Stimulated activated CD4-positive, alpha-beta T cell treated with anti-CD3 and anti-CD28 coated beads, Interleukin-15, amount 100 ng/mL, for 48 hours (primary cell): ENCODE measurements at places on chromosomes 16 and 17.

DNA sequence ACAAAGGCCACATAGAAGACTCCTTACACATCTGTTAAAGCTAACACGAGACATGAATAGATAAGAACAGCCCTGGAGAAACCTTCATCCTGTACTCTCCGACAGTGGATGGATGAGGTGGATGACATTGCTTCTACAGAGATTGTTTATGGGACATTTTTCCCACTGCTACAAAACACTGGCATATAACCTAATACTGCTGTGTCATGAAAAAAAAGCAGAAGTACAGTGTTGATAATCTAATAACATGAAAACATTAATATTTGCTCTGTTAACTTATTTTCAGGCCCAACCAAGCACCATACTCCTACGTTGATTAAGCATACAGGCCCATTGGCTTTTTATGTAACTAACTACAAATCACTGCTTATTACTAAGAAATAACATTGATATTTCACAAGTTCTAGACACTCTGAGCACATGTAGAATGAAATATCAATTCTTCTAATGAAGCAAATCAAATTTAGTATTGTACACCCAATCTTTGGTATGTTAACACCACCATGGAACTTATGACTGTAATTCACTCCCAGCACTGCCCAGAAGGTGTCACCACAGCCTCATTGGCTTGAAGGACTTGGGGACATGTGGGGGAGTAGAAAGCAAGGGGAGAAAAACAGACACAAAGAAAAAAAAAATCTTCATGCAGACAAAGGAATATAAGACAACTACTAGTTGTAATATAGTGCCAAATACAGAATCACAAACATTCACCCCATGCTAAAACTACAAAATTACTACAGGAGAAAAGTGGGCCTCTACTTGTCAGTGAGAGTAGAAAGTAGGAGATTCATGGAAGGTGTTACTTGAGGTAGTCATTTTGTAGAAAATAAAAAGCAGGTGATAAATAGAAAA, 330.0 kb upstream of the PMFBP1 start:
- DNase-seq = peak; percentile 1

DNA sequence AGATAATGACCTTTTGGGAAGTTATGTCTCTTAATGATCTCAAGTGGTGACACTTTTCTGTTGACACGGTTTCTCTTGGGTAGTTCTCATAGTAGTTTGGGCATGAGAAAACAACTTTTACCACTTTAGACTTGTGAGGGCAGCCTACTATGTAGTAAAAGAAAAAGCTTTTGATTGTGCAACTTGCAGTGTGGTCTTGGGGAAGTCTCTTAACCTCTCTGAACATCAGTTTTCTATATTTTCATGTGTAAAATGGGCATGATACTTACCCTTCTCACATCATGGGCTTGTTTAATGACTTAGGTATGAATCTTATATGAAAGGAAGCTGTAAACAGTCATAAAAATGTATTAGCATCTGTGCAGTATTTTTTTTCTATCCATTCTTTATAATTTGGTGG, 11.2 kb downstream of the NF1 start:
- no peak for DNase-seq

DNA sequence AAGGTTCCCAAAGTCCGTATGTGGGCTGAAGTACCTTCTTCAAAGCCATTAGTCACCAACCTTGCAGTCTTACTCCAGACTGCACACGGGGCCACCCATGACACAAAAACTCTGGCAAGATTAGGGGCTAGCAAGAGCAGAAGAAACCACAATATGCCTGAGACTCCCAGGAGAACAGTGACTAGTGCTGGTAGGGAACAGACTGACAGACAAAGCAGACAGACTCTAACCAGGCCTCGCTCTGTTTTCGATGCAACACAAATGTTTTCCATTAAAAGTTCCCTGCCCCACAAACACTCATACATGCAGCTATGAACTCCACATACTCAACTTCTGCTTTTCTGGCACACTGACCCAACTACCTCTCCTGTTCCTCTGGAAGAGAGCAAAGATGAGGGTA, 102.2 kb downstream of the HIC1 start:
- no peak for DNase-seq

DNA sequence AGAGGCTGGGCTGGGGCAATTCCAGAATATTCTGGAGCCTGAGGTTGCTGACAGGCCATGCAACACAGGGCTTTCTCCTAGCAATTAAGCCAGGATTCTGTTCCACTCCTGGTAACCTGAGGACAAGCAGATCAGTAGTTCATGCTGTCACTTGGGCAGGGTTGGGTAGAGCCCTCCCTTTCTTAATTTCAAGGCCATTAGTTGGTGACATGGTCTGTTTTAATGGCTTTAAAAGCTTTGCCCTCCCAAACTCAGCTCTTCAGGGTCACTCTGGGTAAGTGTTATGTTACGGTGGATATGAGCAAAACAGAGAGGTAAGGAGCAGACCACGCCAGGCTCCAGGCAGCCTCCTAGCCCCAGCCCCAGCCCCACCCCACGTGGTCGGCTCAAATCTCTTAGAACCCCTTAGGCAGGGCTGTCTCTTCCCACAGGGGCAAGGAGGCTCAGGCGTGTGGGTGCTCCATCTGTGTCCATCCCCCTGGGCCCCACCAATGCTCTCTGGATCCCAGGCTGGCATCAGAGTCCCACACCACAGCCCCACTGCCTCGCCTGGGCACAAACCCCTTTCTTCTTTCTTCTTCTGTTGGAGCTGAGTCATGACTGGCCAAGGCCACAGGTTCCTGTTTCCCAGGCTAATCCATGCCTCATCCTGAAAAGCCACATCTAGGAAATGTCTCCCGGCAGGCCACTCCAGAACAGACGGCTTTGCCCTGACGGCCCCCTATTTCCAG, 27.5 kb downstream of the CEP295NL start:
- DNase-seq = no peak

DNA sequence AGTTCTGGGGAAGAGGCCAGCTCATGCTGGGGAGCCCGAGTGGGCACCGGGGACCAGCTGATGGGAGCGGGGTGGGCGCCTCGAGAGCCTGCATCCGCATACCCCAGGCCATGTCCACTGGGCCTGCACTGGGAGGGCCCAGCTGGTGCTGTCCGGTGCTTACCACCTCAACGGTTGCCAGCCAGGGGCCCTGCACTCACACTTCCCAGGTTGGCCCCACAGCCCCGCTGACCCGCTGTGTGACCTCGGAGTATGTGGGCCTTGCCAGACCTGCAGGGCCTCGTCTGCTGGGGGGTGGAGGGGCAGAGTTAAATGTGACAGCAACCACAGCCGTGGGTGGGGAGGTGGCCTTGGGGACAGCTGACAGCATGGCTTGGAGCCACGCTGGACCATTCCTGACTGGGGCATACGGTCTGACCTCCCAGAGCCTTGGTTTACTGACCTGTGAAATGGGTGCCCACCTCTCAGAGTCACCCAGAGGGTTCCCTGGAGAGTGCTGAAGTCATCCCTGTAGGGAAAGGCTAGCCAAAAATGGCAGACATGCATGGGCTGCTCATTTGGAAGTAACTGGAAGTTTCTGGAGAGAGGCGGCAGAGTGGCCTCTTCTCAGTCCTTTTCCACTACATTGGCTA, 5.4 kb upstream of the GAA start:
- DNase-seq = no peak

- DNase-seq = no peak
These were observed 13.3 kb downstream of the LRRC75A start for GRCh38 chr17:16478649-16479048.

- DNase-seq = no peak
These were observed 167.1 kb upstream of the CDH13 start for GRCh38 chr16:82459580-82460256.

DNA sequence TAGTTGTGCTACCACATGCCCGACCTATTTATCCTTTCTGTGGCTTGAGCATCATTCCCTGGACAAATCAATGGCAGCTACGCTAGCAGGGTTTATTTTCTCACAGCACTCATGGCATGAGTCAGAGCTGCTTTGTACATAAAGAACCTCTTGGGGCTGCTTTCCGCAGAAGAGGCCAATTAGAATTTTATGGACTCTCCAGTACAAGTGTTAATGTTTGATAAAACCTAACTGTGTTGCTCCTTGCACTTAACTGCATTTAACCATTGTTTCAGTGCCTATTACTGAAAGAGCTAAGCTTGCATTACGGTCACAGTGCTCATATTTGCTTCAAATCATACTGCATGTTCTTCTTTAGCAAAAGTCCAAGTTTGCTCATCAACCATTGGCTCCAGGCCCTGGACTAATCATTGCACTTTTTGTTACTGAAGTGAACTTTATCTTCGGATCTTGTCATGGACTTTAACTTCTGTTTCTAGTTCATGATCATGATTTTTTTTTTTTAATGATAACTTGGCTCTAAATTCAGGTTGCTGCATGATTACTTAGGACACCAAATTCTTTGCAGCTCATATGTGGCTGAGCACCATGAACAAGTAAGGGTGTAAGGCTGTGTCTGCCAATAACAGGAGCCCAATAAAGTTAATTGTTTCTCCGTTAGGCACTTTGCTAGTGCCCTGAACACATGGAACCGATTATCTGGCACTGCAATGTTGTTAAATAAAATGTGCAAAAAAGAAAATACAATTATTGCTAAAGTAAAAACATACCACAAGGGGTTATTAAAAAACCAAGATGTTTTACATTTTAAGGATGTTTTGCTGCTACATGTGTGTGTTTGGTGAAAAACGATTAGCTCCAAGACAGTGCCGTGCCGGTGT, 492.2 kb downstream of the KCNJ2 start:
- no peak for DNase-seq

GRCh38 chr17:67716405-67716798, 1.3 kb upstream of the NOL11 start:
- DNase-seq = no peak
